ENCODE measurements at places on chromosomes 6 and 20.

- DNase-seq, result peak; percentile 25
Observed at GRCh38 chr6:47241742-47242482, 67.8 kb downstream of the TNFRSF21 start.

DNA sequence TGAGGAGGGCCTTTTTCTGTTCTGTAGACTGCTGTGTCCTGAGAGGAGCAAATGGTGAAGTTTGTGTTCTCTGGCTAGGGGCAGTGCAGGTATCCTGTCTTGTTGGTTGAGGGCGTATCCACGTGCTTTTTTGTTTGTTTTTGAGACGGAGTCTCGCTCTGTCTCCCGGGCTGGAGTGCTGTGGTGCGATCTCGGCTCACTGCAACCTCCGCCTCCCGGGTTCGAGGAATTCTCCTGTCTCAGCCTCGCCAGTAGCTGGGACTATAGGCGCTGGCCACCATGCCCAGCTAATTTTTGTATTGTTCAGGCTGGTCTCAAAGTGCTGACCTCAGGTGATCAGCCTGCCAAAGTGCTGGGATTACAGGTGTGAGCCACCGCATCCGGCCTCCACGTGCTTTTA, 10.8 kb upstream of the PXDC1 start:
- no peak for DNase-seq

GRCh38 chr6:108501559-108501958, 59.2 kb upstream of the FOXO3 start:
- DNase-seq, result no peak

GRCh38 chr20:44738813-44739477, 6.7 kb upstream of the KCNK15 start:
- DNase-seq, result peak; percentile 42

- no peak for DNase-seq
Observed at GRCh38 chr6:51028276-51028675, 209.6 kb downstream of the TFAP2B start.
